Activated CD4-positive, alpha-beta memory T cell treated with anti-CD3 and anti-CD28 coated beads, Interleukin-2, amount 10 ng/mL, durations not matched to agents 7 days and 5 days (primary cell): ENCODE measurements at places on chromosomes 12 and 14. TPM values are rescaled to one million over a fixed set of nuclear protein-coding genes. Genes with fewer than 3 reads are reported as not detected.

MMP17 gene
- 0.48 TPM for total RNA-seq

IRF9 gene
- total RNA-seq = 262 TPM

ATP5F1B gene
- total RNA-seq = 549 TPM

PPM1H gene
- not detected for total RNA-seq

VSX2 gene
- not detected for total RNA-seq

ENO2 gene
- total RNA-seq = 206 TPM

SLC5A8 gene
- not detected for total RNA-seq

- H3K27ac ChIP-seq = no peak overlapping the region
- H3K4me3 ChIP-seq = no peak overlapping the region
- no peaks in the 10 kb centered on the region for H3K36me3 ChIP-seq
- DNase-seq = no peak
- no peaks in the 10 kb centered on the region for H3K4me1 ChIP-seq
Observed at GRCh38 chr14:79581912-79582576, 629.3 kb downstream of the DIO2 start.

DNA sequence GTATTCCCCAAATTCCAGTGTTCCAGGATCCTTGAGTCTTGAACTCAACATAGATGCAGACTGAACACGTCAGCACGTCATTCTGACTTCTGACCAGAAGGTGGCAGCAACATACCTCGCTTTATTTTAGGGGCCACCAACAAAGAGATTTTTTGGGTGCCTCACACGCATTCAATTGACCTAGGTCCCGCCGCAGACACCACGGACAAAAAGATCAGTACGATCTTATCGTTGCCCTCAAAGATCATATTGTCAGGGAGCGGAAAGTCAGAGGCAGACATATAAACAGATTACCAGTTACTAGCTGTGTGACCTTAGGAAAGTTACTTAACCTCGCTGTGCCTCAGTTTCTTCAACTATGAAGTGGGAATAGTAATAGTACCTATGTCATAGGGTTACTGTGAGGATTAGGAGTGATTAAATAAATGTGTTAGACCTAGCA, 6.5 kb upstream of the PRPH start:
- DNase-seq = peak; percentile 77
- H3K4me3 ChIP-seq = no peak overlapping the region
- peaks cover 8% of the 10 kb centered on the region for H3K4me1 ChIP-seq

GRCh38 chr12:79673354-79673753, 17.4 kb downstream of the PAWR start:
- H3K4me3 ChIP-seq = no peak overlapping the region
- peaks cover 6% of the 10 kb centered on the region for H3K27me3 ChIP-seq
- no peaks in the 10 kb centered on the region for H3K4me1 ChIP-seq
- no peak overlapping the region for H3K27ac ChIP-seq
- H3K36me3 ChIP-seq = no peaks in the 10 kb centered on the region

DNA sequence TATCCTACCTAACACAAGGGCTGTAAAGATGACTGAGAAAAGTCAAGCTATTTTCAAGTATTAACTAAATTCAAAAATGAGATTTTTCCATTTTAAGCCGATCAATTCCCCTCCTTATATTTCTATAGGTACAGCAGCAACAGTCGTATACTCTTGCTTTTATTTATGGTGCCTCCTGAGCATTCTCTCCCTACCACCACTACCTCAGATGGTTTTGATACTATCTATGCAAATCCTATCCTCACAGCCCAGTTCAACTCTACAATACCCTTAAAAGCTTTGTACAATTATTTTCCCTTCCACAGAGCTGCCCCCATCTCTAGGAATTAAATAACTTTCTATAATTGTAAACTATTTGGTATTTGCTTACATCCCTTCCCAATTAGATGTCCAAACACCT, 52.1 kb downstream of the GALC start:
- DNase-seq = no peak
- H3K27me3 ChIP-seq = no peaks in the 10 kb centered on the region
- H3K4me1 ChIP-seq = peaks cover 8% of the 10 kb centered on the region
- no peak overlapping the region for H3K27ac ChIP-seq

- no peak overlapping the region for H3K4me3 ChIP-seq
- no peaks in the 10 kb centered on the region for H3K27me3 ChIP-seq
- no peaks in the 10 kb centered on the region for H3K36me3 ChIP-seq
- no peak for DNase-seq
- no peak overlapping the region for H3K27ac ChIP-seq
Observed at GRCh38 chr14:53542732-53543131, 389.6 kb upstream of the DDHD1 start.

- no peaks in the 10 kb centered on the region for H3K36me3 ChIP-seq
- no peaks in the 10 kb centered on the region for H3K4me1 ChIP-seq
- no peak overlapping the region for H3K4me3 ChIP-seq
Observed at GRCh38 chr14:86055512-86056075, 525.6 kb downstream of the FLRT2 start.

DNA sequence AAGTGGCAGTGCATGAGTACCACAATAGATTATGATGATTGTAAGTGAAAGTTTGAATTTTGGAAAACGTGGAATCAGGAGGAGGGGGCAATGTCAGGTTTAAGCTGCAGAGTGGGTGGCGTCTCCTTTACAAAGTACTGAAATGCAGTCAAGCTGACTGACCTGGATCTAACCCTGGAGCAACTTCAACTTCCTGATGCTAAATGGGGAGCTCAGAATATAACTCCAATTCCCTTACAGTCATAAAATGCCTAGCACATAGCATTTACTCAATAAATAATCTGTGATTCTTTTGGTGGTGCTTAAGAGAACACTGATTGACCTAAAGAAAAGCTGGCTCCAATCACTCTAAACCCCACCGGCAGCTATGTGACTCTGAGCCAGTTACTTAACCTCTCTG, 38.5 kb downstream of the CCDC60 start:
- H3K4me1 ChIP-seq = peaks cover 17% of the 10 kb centered on the region
- DNase-seq = no peak
- no peaks in the 10 kb centered on the region for H3K36me3 ChIP-seq
- H3K4me3 ChIP-seq = no peak overlapping the region
- H3K27ac ChIP-seq = no peak overlapping the region

DNA sequence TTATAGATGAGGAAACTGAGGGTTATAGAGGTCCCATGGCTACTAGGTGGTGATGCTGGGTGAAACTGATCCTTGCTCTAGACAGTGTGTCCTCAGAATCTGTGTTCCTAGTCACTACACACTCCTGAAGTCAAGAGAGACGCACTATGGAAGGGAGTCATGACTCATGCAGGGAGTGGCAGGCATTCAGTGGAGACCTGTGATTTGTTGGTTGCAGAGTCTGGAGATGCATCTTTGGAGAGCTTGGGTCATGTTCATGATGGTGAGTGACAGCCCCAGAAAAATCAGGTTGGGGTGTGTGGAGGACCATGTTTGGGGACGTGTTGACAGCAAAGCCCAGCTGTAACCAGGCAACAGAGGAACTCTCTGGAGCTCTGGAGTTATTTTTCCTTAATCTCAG, 38.0 kb upstream of the FBXO21 start:
- DNase-seq = no peak
- no peak overlapping the region for H3K27ac ChIP-seq
- H3K27me3 ChIP-seq = no peaks in the 10 kb centered on the region
- H3K4me1 ChIP-seq = no peaks in the 10 kb centered on the region
- H3K36me3 ChIP-seq = no peaks in the 10 kb centered on the region

DNA sequence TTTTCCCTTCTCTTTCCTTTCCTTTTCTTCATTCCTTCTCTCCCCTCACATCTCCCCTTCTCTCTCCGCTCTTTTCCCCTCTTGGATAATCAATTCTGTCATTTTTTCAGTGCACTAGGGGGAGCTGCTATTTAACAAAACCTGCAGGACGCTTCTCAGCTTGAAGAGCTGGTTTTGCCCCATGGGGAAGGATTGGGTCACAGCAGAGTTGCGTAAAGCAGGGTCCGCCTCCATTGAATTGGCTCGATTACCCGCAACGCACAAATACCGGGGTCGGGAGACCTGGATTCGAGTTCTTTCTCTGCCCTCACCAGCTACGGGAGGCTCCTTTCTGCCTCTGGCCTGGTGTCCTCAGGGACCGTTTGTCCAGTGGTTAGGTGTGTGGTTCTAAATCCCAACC, 42.1 kb upstream of the CHGA start:
- no peak for DNase-seq
- H3K27me3 ChIP-seq = peaks cover 39% of the 10 kb centered on the region
